ENCODE measurements at places on chromosomes 7 and 10. TPM values are rescaled to one million over a fixed set of nuclear protein-coding genes. Genes with fewer than 3 reads are reported as not detected.

- DNase-seq: no peak
Measured at GRCh38 chr10:16586358-16587138, 64.9 kb upstream of the C1QL3 start.

GRCh38 chr10:132867801-132868644 is 74.3 kb downstream of the CFAP46 start:
- no peak for DNase-seq

DNA sequence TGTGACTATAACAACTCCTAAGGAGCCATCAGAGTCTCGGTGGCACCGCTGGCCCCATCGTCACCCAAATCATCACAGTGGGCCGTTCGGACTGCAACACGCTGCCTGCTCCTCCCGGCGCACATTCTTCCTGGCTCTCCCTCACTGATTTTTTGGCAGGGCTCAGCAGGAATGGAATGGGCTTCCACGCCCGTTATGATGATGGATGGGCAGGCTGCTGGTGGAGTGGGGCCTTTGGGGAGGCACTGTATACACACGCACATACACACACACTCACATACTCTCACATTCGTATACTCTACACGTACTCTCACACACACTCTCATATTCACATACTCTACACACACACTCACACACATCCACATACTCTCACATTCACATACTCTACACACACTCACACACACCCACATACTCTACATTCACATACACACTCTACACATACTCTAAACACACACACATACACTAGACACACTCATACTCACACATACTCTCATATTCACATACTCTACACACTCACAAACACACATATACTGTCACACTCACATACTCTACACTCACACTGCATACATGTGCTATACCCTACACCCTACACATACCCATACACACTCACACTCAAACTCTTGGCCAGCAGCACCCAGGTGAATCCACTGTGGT is 99.8 kb downstream of the KCNMA1 start:
- DNase-seq: no peak

GRCh38 chr10:45053569-45054100 is 52.9 kb downstream of the ZNF22 start:
- no peak for DNase-seq

GRCh38 chr7:98364220-98364619 is 36.7 kb downstream of the BAIAP2L1 start:
- no peak for DNase-seq

GRCh38 chr7:151138153-151138851 is 29.2 kb downstream of the GBX1 start:
- no peak for DNase-seq

GRCh38 chr10:11538834-11539190 is 72.6 kb downstream of the USP6NL start:
- no peak for DNase-seq

GRCh38 chr7:12814107-12814506 is 126.7 kb downstream of the ARL4A start:
- no peak for DNase-seq

DNA sequence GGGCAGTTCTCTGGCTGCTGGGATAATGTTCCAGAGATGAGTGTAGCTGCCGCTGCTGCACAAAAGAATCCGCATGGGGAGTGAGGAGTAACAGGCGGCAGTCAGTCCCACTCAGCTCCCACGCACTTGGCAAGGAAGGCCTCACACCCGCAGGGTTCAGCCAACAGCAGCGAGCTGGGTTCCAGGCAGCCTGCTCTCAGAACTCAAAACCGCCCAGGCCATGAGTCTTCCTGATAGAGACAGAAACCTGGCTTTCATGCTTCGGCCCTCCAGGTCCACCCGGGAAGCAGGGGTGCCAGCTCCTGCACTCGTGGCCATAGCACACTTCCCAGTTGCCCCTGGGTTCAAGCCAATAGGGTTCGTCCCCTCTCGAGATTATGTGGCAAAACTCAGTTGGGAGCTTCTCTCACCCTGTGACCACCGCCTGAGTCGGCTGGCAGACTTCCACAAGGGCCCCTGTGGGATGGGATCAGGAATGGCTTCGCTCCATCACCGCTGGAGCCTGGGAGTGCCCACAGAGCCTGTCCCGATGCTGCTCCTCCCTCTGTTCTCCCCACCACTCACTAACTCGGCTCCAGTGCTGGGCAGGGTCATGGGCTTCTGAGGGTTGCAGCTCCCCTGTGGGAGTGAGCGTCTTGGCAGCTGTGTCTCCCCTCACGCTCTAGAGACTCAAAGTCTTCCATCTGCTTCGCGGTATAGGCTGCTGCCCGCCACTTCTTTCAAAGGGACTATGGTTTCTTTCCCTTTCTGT is 20.6 kb downstream of the CLRN3 start:
- no peak for DNase-seq

- no peak for DNase-seq
Measured at GRCh38 chr10:69538461-69538860, 34.8 kb downstream of the NEUROG3 start.

DNA sequence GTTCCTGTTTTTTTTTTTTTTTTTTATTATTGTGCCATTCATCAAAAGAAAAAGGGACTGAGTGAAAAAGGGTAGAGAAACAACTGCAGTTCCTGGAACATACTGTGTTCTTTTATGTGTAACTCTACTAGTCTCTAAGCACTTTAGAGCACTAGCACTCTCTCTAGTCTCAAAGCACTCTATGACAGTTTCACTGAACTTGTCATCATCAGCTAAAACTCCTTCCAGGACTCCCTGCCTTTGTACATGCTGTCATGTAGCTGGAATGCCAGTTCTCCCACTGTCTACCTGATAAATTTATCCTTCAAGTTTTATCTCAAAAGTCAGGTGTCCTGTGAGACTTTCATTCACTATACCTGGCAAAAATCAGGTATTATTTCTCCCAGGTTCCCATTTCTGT is 146.1 kb downstream of the RNF133 start:
- DNase-seq: no peak

DNA sequence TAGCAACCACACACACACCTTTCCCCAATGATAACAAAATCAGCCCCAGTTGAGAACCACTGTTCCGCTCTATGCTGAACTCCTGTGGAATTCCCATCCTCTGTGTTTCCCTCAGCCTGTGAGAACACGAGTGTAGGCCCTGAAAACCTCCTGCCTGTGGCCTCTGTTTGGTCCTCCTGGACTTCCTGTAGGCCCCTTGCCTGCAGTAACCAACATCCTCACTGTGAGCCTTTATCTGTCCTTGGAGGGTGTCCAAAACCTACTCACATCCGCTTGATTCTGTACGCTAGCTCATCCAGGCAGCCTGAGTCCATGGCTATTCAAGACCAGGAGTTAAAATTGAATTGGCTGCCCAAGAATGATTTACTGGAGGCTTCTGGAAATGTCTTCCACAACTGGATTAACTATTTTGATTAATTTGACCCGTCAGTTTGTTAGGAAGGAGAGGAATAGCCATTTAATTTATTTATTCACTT is 149.8 kb downstream of the AKR1D1 start:
- no peak for DNase-seq

DNA sequence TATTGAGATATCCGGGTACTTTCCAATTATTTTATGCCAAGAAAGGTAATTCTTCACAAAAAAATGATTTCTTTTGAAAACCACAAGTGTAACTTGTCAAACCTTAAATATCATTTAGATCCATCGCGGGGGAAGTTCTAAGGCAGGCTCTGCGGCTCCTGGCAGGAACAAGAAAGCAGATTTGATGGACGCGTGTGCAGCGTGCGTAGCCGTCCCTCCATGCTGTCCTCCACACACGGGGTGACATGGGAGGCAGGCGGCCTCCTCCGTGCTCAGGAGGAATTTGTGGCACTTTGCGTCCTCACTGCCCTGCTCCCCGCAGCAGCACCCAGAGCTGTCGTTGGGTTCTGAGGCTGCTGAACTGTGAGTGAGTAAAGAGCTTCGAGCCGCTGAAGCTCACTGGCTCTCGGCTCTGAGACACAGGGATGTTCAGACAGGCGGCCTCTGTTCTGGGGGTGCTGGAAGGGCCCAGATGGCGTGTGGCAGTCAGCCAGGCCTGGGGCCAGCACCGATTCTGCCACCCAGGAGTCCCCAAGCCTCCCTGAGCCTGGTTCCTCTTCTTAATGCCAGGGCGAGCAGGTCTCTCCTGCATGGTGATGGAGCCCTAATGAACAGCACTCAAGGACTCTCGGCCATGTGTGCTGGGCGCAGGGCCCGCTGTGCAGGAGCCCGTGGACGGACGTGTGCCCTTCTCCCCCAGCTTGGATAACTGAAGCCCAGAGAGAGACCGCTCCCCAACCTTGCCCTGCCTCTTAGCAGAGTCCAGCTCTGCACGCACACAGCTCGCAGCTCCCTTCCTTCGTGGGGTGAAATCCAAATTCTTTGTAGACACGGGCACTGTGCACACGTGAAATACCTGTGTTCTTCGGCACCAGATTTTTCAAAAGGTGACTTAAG is 185.4 kb upstream of the SHH start:
- DNase-seq: no peak

GRCh38 chr10:47381103-47381395 is 3.0 kb downstream of the ZNF488 start:
- no peak for DNase-seq

DNA sequence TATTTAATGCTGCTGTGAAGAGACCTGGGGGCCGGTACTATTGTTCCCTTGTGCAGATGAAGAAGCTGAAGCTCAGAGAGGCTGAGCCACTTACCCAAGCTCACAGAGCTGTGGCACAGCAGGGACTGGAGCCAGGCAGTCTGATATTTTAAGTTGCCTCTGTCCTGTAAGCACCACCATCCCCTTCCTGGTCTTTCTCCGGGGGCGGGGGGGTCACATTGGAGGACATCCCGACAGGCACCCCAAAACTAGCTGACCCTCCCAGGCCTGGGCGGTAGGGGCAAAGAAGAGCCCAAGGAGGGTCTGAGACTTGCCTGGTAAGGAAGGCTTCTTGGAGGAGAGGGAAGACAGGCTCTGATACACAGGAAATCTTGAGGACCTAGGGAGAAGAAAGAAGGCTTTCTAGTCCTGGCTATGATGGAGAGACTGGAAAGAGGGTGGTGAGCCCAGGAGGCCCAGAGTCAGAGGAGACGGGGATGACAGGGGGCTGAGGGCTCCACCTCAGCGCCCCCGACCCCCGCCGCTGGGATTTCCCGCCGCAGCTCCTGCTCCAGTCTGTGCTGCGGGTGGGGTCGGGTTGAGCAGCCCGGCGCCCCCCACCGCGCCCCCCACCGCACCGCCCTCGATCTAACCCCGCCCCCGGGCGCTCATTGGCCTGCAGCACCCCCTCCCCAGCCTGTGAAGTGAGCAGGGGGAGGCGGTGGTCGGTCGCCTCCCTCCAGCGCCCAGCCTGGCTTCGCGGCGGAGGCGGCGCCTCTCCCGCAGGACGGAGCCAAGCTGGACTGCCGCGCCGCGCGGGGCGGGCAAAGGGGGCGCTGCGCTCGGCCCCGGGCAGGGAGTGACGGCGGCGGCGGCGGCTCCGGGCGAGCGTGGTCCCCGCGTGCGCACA is at the start of gene ADCYAP1R1:
ADCYAP1R1 (plus strand) TSS at position 711 of the 889 bp plus-strand sequence. CDS start 10,957 bp downstream, outside the sequence.
- DNase-seq: no peak

DNA sequence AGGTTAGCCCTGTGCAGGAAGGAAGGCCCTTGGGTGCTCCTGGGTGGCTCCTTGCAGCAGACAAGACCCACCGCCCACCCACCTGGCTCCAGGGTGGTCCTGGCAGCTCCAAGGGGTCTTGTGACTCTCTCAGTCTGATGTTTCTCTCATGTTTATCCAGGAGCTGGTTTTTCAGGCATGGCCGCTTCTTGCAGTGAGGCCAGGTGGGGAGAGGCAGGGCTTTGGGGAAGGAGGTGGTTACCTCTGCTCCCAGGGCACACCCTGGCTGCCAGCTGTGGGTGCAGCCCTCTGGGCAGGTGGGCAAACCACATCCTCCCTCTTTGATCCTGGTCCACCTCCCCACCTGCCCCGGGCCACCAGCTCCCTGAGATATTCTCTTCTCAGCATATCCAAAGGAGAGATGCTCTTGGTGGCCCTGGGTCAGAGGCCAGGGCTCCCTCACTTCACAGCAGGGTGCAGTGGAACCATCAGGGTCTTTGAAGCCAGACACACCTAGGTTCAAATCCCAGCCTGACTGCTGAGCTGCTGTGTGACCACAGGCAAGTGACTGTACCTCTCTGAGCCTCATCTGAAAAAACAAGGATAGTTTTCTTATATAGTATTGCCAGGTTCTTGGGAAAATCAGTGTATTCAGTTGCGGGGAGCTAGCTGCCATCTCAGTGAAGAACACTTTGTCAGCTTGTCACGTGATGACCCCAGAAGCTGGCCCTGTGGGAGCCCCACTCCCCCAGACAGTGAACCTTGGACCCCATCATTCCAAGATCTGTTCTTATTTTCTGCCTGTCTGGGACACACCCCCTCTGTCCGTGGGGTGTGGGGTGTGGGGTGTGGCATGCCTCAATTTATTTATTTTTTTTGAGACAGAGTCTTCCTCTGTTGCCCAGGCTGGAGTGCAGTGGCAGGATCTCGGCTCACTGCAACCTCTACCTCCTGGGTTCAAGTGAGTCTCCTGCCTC is 11.5 kb downstream of the GTF2IRD1 start:
- no peak for DNase-seq

DNA sequence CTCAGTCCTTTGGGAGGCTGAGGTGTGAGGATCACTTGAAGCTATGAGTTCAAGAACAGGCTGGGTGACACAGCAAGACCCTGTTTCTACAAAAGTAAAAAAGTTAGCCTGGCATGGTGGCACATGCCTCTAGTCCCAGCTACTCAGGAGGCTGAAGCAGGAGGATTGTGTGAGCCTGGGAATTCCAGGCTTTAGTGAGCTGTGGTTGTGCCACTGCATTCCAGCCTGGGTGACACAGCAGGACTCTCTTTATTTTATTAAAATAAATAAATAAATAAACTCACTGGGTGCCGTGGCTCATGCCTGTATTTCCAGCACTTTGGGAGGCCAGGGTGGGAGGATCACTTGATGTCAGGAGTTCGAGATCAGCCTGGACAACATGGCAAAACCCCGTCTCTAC is 607.9 kb downstream of the CALN1 start:
- DNase-seq: no peak

The SPDYE17 gene
- not detected for polyA plus RNA-seq

The LIPF gene
- polyA plus RNA-seq: 0.46 TPM

The UCN3 gene
- polyA plus RNA-seq: 1.9 TPM

The ADAM12 gene
- polyA plus RNA-seq: 32.0 TPM

The BTBD16 gene
- polyA plus RNA-seq: 1.8 TPM

The ATP6V0A4 gene
- 66.0 TPM for polyA plus RNA-seq

The FAM25C gene
- not detected for polyA plus RNA-seq

The TLX1 gene
- 0.18 TPM for polyA plus RNA-seq

The CYP26C1 gene
- 0.05 TPM for polyA plus RNA-seq

The HHEX gene
- 8.0 TPM for polyA plus RNA-seq

The PDE1C gene
- polyA plus RNA-seq: 4.0 TPM

The TCERG1L gene
- 1.3 TPM for polyA plus RNA-seq

The HIP1 gene
- 34.0 TPM for polyA plus RNA-seq

The PRPF18 gene
- 29.0 TPM for polyA plus RNA-seq

The TMEM196 gene
- not detected for polyA plus RNA-seq

The SCIN gene
- polyA plus RNA-seq: 126 TPM

The ASB4 gene
- 0.10 TPM for polyA plus RNA-seq

The VSTM2A gene
- polyA plus RNA-seq: 4.4 TPM

All from left renal cortex interstitium (tissue), 4 donors.